ENCODE measurements at places on chromosomes 3 and 15.

DNA sequence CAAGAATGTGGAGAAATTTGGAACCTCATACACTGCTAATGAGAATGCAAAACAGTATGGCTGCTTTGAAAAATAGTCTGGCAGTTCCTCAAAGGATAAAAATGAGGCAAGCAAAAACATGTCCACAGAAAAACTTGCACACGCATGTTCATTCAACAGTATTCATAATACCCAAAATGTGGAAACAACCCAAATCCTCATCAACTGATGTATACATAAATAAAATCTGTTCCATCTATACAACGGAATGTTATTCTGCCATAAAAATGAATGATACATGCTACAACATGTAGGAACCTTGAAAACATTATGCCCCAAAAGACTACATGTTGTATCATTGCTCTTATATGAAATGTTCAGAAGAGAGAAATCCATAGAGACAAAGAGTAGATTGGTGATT, 36.4 kb upstream of the OXTR start:
- no peak for DNase-seq

DNA sequence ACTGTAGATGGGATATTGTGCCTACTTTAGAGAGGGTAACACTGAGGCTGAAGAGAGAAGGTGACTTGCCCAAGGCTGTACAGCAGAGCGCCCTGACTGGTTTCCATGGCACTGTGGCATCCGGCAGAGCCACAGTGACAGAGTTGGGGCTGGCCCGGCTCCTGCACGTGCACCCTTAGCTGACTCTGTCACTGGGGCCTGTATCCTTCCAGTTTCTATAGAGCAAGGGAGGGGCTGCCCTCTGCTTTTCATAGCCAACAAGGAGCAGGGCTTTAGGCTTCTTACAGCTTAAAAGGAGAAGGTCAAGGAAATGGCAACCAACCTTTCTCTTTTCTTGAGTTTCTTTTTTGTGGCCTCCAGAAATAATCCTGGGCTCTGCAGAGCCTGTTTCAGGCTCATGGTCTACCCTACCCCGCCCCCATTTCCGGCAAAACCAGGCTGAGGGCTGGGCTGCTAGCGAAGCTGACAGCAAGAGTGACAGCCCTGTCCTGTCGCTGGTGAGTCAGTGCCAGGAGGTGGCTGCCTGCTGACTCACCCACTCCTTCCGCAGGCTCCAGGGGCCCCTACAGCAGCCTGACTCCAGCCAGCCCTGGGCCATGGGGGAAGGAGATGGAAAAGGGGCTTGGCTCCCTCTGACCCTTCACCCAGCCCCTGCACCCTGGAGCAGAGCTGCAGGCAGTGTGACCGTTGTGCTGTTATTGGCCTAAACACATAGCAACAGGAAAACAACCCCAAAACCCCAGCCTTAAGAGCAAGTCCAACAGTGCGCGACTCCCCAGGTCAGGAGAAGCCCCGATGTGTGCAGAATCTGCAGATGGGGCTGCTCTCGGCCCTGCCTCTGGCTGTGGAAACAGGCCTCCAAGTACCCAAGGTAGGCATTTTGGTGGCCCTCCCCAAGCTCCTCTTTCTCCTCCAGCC, 29.8 kb downstream of the SLC6A6 start:
- peak; percentile 87 for DNase-seq

DNA sequence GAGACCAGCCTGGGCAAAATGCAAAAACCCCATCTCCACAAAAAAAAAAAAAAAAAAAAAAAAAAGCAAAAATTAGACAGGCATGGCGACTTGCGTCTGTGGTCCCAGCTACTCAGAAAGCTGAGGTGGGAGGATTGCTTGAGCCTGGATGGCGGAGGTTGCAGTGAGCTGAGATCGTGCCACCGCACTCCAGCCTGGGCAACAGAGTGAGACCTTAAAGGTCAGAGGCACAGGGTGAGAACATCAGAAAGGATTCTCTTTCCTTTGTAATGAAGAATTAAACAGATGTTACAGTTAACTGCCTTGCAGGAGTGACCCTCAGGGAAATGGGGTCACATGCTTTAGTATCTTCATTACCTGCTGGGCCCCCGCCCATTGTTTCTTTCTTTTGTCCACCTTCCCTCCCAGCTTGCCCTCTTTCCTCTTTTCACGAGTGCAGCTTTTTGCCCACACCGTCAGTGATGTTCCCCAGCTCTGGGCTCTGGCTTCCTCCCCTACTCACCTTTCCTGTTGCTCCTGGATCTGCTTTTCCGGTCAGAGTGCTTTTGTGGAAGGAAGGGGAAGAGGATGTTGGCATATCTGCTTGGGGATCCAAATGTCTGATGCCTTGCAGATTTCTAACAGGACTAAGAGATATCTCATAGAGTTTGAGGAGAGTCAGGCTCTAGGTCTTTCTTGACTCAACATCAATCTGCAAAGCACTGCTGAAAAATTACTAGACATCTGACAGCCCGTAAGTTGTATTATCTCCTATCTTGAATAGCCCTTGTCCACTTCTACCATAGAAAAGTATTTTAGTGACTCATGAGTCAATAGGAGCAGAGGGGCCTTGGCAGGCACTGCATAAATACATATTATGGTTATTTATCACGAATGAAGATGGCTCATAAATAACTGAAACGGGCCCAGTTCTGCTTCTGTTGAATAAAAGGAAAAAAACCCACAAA, 35.6 kb upstream of the NDUFB4 start:
- no peak for DNase-seq

GRCh38 chr3:195583831-195584542, at the start of gene APOD:
Gene APOD (minus strand): TSS chr3:195583940. CDS start chr3:195579461, 4,479 bp downstream.
- peak; percentile 90 for DNase-seq

GRCh38 chr15:81113204-81113657, 20.8 kb upstream of the CFAP161 start:
- DNase-seq = no peak

DNA sequence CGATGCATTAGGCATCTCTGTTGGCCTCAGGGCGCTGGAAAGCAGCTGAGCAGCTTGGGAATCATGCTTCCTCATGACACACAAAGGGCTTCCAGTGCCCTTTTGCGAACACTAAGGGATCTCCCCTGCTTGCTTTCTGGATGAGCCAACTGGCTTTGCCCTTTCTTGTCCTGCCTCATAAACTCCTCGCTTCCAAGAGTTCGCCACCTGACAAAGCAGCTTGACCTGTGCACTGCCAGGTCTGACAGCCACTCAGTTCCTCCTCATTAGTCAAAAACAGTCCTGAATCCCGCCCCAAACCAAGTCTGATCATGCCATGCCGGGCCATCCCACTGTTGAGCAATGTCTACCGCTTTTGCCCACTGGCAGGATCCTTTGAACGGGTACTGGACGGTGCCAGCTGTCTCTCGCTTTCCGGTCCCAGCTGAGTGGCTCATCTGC, 265.4 kb upstream of the LYSMD4 start:
- DNase-seq = no peak

GRCh38 chr3:149472030-149472797, 2.3 kb upstream of the TM4SF4 start:
- no peak for DNase-seq

DNA sequence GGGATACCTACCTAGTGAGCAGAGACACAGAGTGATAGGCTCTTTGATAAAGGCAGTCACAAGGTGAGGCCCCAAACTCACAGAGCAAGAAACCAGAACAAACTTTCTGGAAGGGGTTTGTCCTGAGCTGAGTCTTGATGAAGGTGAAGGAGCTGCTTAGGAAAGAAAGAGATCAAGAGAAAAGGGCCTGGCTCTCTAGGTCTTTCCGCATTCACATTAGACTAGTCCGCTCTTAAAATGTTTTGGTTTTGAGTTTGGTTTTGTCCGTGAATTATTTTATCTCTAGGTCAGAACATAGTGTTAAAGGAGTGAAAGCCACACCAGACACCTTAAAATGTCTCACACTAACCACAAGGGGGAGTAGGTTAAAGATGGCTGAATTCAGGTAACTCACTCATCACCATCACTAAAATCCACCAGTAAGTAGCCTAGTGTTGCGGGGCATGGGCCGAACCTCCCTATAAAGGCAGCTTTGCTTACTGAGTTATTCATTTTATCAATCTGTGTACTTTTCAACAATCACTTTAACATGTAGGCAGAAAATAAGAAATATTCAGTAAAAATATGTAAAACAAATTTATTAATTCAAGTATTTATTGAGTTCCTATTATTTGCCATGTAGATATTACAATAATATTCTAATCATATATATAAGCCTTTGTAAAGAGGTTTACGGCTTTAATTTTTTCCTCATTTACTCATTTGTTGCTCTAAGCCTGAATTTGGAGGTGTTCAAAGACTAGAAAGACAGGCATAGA, 121.5 kb upstream of the TSC22D2 start:
- DNase-seq = peak; percentile 2

DNA sequence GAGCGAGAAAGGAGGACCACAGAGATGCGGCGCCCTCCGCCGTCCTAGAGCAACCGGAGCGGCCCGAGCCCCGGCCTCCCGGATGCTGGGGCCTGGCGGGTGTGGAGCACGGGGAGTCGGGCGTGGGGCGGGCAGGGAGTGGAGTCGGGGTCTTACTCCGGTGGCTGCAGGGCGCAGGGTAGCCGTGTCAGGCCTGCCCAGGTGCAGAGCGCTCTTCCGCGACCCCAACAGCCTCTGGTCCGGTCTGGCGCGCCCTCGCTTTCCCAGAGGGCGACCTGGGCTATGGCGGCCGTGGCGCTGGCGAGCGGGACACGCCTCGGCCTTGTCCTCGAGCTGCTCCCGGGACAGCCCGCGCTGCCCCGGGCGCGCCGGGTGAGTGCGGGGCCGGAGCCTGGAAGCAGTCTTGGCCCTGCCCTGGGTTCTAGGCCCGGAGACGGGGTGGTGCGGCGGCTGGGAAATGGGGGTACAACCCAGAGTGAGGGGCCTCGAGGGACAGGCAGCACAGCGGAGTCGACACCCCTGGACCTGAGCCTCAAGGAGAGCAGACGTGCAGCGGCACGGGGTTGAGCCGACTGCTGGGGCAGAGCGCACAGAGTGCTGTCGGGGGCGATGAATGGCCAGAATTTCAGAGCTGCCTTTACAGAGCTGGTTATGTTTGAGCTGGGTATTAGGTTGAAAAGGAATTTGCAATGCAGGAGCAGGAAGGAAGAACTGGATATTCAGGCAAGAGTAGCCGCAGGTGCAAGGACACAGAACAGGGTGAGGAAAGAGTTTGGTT, at the start of gene ZNF662:
ZNF662 (plus strand) TSS at position 73 of the 778 bp plus-strand sequence. CDS start 1,973 bp downstream, outside the sequence.
- peak; percentile 32 for DNase-seq
